NCI-H187 (cell line): ENCODE measurements at places on chromosomes 3 and 15.

GRCh38 chr15:93060336-93061248, 28.4 kb downstream of the RGMA start:
- no peak for DNase-seq

DNA sequence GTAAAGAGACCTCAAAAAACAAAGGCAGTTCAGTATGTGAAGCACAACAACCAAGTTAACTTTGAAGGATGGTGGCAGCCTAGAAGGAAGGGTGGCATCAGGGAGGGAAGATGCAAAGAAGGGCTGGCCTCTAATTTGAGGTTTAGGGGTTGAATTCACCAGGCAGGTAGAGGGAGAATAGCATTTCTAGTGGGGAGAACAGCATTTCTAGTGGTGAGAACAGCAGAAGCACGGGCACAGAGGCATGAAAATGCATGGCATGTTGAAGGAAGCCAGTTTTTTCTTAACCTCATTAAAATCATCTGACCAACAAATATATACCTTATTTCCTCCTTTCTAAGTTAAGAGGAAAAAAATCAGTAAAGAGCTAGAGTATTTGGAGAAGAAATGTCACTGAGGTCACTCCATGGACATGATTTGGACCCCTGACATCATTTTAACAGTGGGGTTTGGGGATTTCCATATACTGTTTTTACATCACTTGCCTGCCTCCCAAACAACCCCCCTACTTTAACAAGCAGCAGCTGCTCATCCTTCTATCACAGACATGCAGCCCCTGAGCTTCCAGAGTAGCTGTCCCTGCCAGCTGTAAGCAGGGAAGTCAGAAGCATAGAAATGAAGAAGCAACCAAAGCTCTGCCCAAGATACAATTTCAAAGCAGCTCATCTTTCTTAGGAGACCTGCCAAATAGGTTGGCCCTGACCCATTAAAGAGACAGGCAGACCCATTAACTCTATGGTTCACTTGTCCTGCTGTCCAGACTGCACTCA, 2.4 kb upstream of the POPDC2 start:
- DNase-seq = no peak

- no peak for DNase-seq
These were observed 33.1 kb downstream of the CEP152 start for GRCh38 chr15:48777645-48778330.

DNA sequence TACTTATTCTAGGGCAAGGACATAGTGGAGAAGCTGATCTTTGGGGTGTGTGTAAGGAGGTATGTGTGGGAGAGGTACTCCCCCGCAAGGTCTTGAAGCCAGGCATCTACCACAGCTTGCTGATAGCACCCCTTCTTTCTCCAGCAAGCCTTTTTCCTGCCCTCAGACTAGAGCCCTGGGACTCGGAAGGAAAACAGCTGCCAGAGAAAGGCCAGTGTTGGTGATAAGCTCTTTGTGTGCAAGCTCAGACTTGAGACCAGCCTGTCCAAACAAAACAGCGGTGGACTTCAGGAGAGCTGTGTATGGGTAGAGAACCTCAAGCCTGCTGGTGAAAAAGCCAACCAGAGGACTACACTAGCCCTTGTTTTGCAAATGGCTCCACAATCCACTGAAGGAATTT, 1028.6 kb downstream of the MCTP2 start:
- DNase-seq = no peak

DNA sequence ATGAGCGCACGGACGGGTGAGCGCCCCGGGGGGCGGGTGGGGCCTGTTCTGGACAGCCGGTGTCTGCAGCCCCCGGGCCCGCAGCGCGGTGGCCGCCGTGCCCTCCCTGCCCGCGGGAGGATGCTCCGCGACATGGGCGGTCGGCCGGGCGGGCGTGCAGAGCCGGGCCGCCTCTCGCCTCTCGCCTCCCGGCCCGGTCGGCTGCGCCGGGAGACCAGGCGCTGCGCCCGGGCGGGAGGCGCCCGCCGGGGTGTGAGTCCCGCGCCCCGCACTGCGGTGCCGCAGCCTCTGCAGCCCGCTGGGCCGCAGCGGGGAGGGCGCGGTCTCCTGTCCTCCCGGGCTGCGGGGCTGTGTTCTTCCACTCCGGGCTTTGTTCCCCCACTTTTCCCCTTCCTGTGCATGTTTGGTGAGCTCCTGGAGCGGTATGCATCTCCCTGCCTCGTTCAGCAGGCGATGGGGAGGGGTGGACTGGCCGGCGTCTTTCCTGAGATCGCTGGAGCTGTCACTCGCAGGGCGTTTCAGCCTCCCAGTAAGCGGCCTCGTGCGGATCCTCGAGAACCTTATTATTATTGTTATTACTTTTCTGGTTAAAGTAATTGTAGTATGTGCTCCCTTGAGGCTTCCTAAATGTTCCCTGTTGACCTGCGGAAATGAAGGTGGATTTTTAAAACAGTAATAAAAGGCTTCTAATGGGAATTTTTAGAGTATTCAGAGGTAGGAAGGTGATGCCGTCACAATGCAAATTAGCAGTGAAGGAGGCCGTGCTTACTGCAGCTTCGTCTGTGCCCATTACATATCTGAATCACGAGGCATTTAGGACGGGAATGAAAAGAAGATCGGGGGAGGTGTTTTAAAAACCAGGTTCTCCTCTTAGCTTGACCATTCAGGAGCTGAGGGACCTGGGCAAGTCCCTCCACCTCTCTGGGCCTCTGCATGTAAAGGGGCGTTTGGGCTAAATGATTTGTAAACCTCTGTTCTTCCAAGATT, 593 bp downstream of the TMOD2 start:
- no peak for DNase-seq

DNA sequence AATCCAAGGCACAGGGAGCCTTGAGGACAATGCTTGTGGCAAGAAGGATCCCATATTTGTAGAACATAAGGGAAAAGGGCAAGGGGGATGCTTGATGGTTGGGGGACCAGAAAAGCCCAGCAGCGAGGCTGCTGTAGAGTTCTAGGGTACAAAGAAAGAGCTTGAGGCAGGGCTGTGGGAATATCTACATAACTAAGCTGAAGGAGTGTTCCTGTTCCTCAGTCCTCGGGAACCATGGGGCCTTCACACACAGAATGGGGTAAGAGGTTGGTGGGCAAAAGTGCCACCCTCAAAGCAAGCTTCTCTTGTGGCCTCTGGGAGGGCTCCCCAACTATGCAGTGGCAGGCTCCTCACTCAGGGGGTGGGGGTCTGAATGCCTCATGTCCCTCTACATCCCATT, 6.5 kb upstream of the FRMD4B start:
- DNase-seq = no peak

DNA sequence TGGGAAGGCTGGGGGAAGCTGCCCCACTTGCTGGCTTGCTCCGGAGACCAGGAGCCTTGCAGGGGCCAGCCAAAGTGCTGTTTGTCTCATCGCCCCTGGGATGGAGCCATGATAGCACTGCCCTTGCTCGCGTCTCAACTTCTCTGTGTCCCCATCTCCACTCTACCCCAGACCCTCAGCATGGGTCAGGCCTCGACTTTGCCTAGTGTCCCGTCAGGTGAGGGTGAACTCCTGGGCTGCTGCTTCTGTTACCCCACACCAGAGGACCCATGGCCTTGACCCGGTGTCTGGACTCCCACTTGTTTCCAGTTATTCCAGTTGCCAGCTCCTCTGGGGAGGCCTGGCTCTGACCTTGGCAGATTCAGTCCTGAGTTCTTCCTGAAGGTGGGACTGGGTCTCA, 36.5 kb upstream of the DUSP7 start:
- no peak for DNase-seq

GRCh38 chr15:63212050-63213004, 22.9 kb downstream of the RAB8B start:
- DNase-seq = no peak
